ENCODE measurements at places on chromosomes 16 and 17. TPM values are rescaled to one million over a fixed set of nuclear protein-coding genes. Genes with fewer than 3 reads are reported as not detected.
A peak's percentile ranks its signal among the peaks of the same experiment; 100 is the strongest.

DNA sequence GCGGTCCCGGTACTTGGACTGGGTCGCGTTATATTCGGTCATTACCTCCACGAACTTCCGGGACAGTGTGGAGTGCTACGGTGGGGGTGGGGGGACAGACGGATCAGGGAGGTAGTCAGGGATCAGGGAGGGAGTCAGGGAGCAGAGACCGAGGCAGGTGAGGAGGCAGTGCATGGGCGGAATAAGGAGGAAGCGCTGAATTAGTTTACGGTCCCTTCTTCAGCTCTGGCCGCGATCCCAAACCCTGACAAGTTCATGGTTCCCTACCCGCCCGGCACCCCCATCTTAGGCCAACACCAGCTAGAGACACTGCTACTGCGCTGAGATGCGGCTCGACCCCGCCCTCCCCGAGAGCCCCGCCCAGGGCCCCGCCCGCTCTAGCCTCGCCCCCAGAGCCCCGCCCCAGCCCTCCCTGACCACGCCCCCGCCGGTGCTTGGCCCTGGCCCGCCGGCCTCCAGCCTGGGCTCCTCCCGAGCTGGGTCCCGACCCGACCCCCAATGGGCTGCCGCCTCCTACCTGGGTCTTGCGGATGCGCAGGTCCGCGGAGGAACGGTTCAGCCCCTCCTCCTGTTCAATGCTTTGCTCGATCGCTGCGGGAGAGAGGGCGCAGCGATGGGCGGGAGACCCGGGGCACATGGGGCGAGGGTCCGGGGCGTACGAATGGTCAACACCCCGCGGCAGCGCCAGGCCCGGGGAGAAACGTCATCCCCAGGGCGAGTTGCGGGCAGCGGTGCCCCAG, 12.1 kb downstream of the HSD3B7 start:
- DNase-seq: no peak

DNA sequence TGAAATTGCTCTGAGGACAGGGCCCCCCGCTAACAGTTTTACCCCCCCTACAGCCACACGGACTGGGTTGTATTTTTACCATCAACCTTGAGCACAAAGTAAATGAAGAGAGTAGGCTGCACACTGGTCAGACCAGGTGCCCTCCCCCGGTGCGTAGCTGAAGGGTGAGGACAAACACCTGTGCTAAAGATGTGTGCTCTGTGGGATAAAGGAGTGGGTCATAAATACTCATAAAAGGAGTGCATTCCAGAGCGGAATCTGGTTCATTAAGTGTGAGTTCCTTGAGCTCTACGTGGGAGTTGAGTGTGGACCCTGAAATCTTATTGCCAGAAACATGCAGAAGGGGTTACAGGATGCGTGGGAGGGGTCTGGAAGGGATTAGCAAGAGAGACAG, 217.0 kb downstream of the CCDC182 start:
- no peak for DNase-seq

- DNase-seq: no peak
These were observed 22.3 kb upstream of the MILR1 start for GRCh38 chr17:64426596-64426995.

The DRC3 gene
- total RNA-seq: 0.47 TPM

DNA sequence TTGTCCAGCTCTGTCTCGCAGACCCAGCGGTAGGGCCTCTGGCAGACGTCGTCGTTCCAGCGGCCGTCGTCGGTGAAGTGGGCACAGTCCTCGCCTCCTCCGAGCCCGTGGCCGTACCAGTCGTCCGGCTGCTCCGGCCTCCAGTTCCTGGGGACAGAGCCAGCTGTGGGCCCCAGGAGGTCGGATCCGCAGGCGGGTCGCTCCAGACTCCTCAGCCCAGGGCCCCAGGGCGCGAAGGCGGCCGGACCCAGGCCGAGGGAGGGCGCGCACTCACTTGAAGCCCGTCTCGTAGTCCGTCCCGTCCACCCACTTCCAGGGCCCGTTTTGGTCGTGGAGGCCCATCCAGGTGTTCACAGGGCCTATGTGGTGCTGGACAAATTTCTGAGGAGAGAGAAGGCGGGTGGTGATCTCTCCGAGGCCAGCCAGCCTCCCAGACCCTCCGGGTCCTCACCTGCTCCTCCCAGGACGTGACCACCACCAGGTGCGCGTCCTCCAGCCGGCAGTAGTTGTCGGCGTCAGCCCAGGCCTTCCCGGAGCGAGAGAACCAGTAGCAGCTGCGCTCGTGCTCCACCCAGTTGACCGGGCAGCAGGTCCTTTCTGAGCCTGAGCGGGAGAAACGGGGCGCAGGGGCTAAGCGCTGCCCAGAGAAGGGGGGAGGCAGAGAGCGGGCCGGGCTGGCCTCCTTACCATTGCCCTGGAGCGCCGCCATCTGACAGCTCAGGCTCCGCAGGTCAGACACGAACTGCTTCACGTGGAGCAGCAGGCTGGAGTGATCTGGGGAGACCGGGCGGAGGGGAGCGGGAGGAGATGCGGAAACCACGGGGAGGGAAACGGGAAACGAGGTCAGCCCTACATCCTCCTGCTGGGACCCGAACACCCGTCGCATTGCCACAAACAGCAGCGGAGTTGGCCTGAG, 5.2 kb downstream of the ASGR1 start:
- no peak for DNase-seq

- no peak for DNase-seq
These were observed 41.5 kb downstream of the USP22 start for GRCh38 chr17:21001111-21001812.

GRCh38 chr16:10646581-10647263, 48.0 kb downstream of the TEKT5 start:
- DNase-seq: no peak

- no peak for DNase-seq
These were observed 112.7 kb downstream of the NPIPB5 start for GRCh38 chr16:22623351-22623781.

The TTYH2 gene
- total RNA-seq: 1.7 TPM

- no peak for DNase-seq
These were observed 231.1 kb upstream of the SALL1 start for GRCh38 chr16:51382211-51382610.

The ITGB4 gene
- total RNA-seq: 4.8 TPM

GRCh38 chr16:17117906-17118577, 352.7 kb downstream of the XYLT1 start:
- DNase-seq: no peak

The SLC52A1 gene
- 0.10 TPM for total RNA-seq

DNA sequence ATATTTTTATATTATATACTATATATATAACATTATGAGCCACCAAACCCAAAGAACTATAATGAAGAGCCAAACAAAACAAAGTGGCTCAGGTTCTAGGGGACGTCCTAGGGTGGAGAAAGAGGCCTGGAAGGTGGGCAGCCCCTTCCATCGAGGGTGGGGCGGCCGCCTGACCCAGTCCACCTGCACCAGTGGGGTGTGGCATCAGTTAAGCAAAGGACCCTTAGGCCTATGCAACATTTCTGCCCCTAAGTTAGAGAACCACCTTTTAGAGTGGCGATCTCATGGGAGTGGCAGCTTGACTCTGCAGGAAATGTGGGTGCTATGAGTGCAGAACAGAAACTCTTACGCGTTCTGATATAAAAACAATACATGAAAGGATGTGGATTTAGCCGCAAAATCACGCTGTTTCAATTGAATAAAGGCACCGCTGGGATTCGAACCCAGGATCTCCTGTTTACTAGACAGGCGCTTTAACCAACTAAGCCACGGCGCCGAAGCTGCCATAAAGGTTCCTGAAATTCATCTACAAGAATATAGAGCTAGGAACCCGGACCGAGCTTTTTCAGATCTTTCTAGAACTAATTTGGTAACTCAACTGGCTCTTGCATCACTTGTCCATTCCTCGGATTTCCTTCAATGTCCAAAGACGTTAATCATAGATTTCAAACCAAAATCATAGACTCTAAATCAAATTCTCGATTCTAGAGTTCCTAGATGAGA, 15.6 kb upstream of the AURKB start:
- DNase-seq: peak; percentile 70

GRCh38 chr17:64406321-64407200, 15.9 kb upstream of the PECAM1 start:
- DNase-seq: no peak

The AATK gene
- total RNA-seq: 7.3 TPM

GRCh38 chr17:16443511-16444257, 28.3 kb downstream of the TRPV2 start:
- no peak for DNase-seq

DNA sequence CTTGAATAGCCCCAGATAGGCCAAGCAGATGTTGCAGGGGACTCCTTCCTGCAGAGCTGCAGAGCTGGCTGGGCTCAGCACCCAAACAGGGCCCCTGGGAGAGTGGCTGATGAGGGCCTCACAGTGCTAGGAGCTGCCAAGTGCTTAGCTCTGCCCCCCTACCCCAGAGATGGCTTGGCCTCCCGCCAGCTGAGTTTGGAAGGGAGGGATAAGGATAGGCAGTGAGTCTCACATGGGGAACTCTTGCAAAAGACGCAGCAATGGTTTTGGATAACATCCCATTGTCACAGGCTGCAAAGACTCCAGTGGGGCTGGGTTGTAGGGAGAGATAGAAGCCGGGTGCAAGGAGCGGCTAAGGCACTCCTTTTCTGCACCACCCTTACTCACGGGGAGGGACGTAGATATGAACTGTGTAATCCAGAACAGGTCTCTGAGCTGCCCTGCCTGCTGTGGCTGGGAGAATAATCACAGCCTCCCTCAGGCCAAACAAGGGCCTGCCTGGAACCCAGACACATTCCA, 52.9 kb upstream of the MAF start:
- no peak for DNase-seq

DNA sequence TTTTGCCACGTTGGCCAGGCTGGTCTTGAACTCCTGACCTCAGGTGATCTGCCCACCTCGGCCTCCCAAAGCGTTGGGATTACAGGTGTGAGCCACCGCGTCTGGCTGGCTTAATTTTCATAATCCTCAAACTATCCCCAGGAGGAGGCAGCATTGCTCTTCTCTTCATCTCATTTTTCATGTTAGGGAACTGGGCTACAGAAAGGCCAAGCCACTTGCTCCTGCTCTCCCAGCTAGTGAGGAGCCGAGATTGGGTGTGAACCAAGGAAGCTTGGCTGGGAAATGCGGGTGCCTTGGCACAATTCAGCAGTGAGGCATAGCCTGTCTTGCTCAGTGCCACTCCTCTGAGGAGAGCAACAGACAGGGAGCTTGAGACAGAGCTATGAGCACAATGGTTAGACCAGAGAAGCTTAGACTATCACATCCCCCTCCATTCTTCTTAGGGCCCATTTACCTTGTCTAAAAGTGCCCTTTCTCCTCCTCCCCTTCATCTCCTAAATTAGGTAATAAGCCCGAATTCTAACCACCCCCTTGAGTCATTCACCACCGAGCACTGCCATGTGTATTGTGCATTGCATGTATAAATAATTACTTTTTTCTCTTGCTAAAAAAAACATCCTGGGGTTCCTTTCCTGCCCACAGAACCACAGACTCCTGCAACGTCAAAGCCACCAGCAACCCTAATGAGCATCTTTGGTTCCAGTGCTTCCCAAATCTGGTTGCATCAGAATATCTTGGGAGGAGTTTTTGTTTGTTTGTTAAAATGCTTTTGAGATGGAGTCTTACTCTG, 20.0 kb upstream of the KIF19 start:
- no peak for DNase-seq

DNA sequence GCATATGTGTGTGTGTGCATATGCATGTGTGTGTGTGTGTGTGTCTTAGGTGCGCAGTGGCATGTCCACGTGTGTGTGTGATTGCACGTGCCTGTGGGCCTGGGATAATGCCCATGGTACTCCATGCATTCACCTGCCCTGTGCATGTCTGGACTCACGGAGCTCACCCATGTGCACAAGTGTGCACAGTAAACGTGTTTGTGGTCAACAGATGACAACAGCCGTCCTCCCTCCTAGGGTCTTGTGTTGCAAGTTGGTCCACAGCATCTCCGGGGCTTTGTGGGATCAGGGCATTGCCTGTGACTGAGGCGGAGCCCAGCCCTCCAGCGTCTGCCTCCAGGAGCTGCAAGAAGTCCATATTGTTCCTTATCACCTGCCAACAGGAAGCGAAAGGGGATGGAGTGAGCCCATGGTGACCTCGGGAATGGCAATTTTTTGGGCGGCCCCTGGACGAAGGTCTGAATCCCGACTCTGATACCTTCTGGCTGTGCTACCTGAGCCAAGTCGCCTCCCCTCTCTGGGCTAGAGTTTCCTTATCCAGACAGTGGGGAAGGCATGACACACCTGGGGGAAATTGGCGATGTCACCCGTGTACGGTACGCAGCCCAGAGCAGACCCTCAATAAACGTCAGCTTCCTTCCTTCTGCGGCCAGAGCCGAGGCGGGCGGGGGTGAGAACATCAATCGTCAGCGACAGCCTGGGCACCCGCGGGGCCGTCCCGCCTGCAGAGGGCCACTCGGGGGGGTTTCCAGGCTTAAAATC, 47.6 kb downstream of the IL21R start:
- DNase-seq: no peak

The MYL11 gene
- not detected for total RNA-seq

- DNase-seq: no peak
These were observed 6.6 kb downstream of the CTF1 start for GRCh38 chr16:30903002-30903401.

The FOXN1 gene
- total RNA-seq: not detected

GRCh38 chr17:51397361-51398127, 137.2 kb downstream of the UTP18 start:
- DNase-seq: no peak

GRCh38 chr17:12727076-12727760, 61.5 kb downstream of the MYOCD start:
- DNase-seq: no peak

GRCh38 chr16:84362471-84362941, 5.8 kb upstream of the ATP2C2 start:
- DNase-seq: no peak

DNA sequence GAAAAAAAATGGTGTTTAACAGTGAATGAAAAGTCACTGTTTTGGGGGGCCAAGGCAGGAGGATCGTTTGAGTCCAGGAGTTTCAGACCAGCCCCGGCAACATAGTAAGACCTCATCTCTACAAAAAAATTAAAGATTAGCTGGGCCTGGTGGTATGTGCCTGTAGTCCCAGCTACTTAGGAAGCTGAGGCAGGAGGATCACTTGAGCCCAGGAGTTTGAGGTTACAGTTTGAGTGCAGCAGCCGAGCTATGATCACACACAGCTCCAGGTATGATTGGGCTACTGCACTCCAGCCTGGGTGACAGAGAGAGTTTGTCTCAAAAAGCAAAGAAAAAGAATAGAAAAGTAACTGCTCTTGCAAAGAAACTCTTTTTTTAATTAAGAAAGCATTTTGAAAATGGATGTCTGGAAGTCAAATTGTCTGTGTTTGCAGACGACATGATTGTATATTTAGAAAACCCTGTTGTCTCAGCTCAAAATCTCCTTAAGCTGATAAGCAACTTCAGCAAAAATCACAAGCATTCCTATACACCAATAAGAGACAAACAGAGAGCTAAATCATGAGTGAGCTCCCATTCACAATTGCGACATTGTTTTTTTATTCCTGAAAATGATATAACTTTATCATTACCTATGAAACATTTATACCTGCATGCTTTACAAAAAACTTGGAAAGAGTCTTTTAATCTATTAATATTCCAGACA, 20.5 kb upstream of the CPD start:
- DNase-seq: no peak

- DNase-seq: no peak
These were observed 10.5 kb upstream of the ANKFN1 start for GRCh38 chr17:56142781-56143180.

GRCh38 chr17:79789943-79790804, 6.7 kb downstream of the CBX8 start:
- no peak for DNase-seq

Measured in glomerular endothelial cell (primary cell).